ENCODE measurements at places on chromosomes 5 and 9. TPM values are rescaled to one million over a fixed set of nuclear protein-coding genes. Genes with fewer than 3 reads are reported as not detected.

DNA sequence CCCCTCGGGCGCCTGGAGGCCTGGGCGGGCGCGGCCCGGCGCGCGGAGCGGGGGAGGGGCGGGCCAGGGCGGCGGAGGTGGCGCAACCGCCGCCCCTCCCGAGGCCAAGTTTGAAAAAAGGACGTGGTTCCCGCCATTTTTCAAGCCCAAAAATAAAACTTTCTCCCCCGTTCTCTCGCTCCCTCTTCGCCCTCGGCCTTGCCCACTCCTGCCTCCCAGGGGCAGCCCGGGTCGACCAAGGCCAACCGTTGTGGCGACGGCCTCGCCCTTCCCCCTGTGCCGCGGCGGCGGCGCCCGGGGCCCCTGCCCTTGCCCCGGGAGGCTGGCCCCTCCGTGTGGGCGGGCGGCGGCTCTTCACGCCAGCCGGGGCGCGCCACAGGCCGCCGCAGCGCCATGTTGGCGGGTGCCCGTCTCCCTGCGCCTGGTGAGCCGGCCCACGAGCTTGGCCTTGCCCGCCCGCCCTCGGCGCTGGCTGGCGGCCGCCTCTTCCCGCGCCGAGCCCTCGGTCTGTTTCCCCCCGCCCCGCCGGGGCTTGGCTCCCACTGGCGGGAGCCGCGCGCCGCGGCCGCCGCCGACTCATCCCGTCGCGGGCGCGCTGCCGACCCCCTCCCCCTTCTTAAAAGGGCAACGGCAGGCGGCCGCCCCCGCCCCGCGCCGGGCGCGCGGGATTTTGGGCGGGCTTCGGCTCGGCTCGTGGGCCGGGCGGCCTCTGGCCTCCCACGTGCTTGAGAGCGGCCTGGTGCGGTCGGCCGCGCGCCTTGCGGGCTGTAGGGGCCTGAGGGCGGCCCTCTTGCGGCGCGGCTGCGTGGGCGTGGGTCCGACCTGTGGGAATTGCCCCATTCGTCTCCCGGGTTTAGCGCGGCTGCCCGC is 1.3 kb downstream of the ANP32B start:
- peak; percentile 75 for DNase-seq

DNA sequence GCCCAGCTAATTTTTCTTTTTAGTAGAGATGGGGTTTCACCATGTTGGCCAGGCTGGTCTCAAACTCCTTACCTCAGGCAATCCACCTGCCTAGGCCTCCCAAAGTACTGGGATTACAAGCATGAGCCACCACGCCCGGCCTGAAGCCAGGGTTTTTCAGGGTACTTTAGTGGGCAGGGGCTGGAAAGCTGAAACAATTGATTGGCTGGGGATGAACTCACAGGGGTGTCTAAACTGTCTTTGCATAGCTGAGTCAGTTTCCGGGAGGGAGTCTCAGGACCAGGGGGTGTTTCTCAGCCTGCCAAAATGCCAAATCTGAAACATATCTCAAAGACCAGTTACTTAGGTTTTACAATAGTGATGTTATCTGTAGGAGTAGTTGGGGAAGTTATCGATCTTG is 46.1 kb downstream of the PRUNE2 start:
- no peak for DNase-seq

DNA sequence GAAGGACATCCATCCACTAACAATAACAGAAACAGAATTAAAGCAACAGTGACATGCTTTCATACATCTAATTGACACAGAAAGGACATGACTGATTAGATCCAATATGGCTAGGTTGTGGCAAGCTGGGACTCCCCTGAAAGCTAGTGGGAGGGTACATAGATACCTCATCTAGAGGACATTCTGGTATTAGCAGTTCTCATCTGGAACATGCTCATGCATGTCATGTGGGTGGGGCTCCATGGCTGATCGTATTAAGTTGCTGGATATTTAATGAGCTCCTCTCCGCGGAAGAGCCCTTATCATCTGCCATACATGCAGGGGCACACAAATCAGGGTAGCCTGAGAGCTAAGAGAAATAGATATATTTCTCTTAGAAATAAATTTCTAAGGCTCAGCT is 358.9 kb downstream of the ICE1 start:
- no peak for DNase-seq

DNA sequence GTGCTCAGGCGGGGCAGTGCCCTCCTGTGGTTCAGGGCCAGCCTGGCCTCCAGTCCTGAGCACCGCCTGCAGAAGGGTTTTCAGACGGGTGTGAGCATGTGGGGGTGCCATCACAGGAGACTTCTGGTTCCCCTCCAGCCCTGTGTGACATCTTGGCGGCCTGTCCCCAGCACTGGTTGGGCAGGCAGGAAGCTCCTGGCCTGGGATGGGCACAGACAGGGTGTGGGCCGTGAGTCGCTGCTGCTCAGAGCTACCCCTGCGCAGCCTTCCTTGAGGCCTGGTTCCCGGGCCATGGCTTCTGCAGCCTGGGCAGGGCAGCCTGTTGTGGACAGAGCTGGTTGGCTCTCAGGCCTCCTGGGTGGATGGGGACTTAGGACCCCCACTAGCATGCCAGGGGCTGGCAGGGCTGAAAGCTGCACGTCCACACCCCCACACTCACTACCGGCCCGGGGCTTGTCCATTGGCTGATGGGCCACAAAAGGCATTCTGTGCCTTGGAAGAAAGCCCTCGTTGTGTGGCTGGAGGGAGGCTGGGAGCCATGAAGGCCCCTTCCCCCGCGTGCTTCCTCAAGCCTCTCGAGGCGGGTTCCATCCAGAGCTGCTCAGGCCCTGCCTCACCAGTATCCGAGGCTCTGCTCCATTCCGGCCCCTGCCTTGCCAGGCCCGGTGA is 58.7 kb downstream of the RXRA start:
- DNase-seq, result peak; percentile 40

Gene NAIP
- 2.7 TPM for polyA plus RNA-seq

Gene MARCHF6
- 97.6 TPM for polyA plus RNA-seq

Gene C1QTNF2
- 2.3 TPM for polyA plus RNA-seq

DNA sequence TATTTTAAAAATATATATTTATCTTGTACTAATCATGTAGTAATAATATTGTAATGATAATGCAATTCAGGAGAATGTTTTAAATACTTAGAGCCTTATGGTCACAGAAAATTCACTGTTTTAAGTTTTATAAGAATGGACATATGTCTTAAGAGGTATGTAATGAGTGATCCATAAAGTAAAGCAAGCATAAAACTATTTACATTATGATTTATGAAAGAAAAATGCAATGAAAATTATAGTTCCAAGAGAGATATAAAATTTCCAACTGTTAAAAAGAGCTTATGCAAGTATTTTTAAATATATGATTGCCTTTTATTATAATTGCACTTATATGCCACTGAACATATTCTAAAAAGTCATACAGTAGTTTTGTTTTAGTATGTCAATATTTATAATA is 157.5 kb upstream of the TARS1 start:
- DNase-seq, result no peak

GRCh38 chr5:116756531-116756930 is 181.9 kb upstream of the SEMA6A start:
- no peak for DNase-seq

- DNase-seq, result no peak
These were observed 537.8 kb upstream of the BRINP1 start for GRCh38 chr9:119907056-119907455.

DNA sequence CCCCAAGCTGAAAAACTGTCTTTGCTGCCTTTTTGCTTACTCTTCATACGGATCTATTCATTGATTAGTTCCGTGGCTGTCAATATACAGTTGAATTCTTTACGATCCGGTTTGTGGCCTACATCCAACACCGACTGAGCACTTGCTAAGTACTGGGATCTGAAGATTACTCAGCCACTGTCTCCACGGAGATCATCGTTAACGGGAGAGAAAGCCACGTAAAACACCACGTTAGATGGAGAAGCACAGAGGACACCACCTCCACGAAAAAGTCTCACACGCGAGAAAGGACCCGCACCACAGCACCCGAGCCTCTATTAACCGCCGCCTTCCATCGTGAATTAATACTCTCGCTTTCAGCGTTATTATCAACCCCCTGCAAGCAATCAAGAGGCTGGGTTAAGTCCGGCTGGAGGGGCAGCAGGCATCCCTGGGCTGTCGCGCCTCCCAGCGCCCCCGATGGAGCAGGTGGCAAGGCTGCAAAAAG is 650 bp downstream of the ELP1 start:
- peak; percentile 12 for DNase-seq

DNA sequence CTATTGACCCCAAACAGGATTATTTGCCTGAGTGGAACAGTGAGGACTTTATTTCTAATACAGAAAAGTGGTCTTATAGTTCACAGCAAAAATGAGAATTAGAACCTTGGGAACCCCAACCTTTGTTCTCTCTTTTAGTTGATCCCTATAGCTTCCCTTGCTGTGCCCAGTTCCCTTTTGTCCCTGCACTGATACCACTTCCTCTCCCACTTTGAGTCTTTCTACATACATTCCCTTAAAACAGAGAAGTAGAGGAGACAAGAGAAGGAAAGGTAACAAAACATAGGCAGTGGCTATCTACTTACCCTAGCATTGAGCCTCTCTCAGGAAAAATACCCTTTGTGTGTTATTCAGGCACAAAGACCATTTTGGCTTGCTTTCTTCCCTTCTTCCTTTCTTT is 246.4 kb downstream of the FAM114A2 start:
- no peak for DNase-seq

Gene FOXD4L6
- polyA plus RNA-seq, result not detected

Gene MRPL36
- polyA plus RNA-seq, result 76.9 TPM

- no peak for DNase-seq
These were observed 30.8 kb upstream of the UNC5A start for GRCh38 chr5:176779537-176779936.
